ENCODE measurements at places on chromosomes 3 and 15.

GRCh38 chr3:186109897-186110803 lies 1.3 kb upstream of the ETV5 start:
- no peak for DNase-seq

GRCh38 chr15:71278989-71279756 lies 163.9 kb downstream of the THSD4 start:
- DNase-seq, result no peak

- DNase-seq, result no peak
Observed at GRCh38 chr3:194556086-194557056, 69.6 kb upstream of the ATP13A3 start.

- no peak for DNase-seq
Observed at GRCh38 chr3:184757022-184757651, 45.3 kb upstream of the MAGEF1 start.

DNA sequence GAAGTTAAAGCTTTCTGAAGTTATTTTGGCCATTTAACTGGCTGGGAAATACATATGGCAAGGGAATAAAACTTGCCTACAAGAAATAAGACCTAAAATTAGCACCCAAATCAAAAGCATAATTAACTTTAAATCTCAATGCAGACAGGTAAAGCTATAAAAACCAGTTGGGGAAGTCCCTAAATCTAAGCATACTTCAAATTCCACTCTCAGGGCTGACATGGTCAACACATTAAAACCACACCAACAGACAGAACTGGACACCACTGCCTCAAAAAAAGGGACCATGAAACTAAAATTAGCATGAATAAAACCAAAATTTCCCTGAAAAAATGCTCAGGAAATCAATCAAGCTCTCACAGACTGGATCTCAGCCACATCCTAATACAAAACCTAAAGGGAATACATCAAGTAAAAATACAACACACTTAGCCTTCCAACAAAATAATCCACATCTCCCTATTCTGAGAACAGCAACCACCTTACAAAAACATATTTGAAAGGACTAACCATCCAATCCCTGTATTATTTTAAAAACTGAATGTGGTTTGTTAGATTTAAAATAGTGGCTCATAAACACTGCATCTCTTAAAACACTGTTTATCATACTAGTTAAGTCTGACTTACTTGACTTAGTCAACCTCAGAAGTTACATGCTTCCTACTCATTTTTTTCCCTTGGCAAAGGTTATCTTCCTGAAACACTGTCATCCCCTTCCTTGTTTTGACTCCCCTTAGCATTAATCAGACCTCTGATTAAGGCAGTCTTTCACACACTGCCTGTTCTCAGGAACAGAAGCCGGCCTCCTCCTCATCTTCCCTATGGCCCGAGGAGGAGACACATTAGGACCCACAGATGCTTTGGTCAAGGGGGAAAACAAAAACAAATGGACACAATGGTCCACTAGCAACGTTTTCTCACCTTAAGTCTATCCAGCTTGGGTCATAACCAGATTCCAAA lies 8.3 kb downstream of the TRA2B start:
- DNase-seq, result no peak

- no peak for DNase-seq
Observed at GRCh38 chr3:57952208-57952631, 56.0 kb upstream of the FLNB start.

DNA sequence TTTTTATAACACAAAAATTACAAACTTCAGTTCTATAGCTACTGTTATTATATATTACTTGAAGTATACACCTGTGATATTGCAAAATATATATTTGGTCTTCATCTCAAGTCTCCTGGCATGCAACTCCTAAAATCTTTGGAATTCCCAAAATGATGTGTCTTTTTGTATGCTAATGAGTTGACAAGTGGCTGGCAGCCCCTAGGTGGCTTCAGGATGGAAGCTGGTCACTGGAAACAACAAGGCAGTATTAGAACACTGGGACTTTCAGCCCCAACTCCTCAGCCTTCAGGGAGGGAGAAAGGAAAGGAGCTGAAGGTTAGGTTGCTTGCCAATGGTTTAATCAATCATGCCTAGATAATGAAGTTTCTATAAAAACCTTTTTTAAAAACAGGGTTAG lies 112.0 kb downstream of the SCAPER start:
- DNase-seq, result no peak

- DNase-seq, result no peak
Observed at GRCh38 chr15:71515375-71516186, 294.8 kb upstream of the NR2E3 start.

GRCh38 chr15:51561271-51561670 lies 61.3 kb downstream of the DMXL2 start:
- no peak for DNase-seq

DNA sequence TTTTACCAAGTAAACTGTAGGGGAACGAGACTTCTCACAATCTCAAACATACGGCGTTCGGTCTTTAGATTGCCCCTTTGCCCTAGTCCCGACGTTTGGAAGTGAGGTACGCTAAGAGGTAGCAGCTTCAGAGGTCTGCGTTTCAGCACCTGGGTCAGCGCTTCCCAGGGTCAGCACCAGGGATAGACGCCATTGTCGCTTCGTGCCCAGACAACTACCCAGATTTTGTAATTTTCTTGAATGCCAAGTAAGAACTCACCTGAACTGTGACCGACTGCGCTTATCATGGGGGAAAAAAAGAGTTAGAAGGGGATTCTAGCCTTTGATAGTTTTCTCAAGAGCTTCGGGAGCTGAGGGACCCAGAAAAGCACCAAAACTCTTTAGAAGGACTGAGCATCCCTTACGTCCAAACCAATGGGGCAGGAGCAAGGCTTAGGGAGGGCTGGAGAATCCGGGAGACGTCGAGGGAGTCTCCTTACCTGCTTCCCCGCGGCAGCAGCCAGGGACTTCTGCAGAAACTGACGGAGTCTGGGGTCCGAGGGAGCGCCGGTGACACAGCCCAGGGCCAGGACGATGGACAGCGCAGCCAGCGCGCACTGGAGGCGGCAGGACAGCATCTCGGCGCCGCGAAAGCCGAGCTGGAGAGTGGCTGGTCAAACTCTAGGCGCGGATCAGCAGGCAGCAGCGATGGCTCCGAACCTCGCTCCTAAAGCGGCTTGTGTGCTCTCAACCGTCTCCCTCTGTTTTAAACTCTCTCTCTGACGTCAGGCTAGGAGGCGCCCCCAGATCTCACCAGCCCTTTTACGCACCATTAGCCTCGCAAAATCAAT lies at the start of gene SST:
SST (minus strand) TSS at position 720 of the 830 bp plus-strand sequence; CDS start at position 617, 103 bp downstream.
- DNase-seq, result no peak

DNA sequence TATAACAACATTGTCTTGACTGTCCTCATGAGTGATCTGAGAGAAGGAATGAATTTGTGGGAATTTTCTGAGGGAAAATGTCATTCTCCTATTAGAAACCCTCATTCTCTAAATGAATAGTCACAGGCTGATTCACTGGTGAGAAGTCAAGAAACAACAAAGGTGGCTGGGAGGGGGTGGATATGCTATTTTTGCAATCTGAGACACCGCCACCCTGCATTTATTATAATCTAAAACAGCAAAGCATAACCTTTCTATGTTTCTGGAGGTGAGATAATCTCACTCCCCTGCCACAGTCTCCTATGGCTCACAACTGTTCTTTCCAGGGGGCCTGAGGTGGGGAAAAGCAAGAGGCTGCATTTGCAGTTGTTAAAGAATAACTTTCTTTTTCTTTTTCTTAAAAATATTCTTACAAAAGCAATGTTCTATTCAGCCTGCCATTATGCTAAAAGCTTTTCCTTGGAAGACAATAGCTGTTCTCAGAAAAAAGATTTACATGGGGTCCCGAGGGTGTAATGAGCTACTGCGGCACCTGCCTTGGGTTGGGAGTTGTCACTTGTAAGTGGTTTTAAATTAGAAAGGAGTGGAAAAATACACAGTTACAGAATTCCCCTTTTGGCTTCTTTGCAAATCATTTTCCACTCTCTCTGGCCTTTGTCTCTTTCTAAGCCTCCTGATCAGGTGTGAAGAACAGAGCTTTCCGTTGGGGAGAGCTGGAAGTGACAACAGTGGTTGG lies 220.9 kb downstream of the AGBL1 start:
- no peak for DNase-seq

GRCh38 chr3:188169830-188170455 lies 16.0 kb downstream of the LPP start:
- DNase-seq, result no peak

- no peak for DNase-seq
Observed at GRCh38 chr3:98954242-98954641, 52.7 kb upstream of the DCBLD2 start.

DNA sequence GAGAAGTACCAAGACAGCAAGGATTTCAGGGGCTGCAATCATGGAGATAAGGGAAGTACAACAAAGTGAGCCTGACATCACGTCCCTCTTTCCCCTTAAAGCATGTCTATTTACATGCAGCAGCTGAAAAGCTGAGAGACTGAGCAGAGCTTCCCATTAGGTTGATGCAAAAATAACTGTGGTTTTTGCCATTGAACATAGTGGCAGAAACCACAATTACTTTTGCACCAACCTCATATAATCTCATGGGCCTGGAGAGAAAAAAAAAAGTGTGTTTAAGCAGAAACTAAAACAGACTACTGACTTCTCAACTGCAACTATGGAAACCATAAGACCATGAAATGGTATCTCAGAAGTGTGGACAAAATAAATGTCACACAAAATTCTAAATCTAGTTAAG lies 48.3 kb downstream of the CCDC12 start:
- DNase-seq, result no peak

DNA sequence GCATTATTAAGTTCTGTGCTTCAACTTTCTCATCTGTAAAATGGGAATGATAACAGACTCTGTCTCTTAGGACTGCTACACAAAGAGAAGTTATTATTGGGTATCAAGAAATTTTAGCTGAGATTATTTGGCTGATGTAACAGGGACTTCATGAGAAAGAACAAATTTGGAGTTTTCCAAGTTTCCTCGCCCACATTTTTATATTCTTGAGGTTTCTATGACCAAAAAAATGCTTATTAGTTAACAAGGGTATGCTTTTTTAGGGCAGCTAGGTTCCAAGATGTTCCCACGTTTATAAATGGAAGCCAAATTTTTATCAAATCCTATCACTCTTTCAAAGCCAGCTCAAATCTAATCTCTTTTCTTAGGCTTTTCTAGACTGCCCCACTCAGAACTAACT lies 50.6 kb upstream of the C3orf80 start:
- no peak for DNase-seq

GRCh38 chr3:118761291-118761606 lies 273.4 kb downstream of the IGSF11 start:
- no peak for DNase-seq
